Hypothalamus (tissue), 51 donors: ENCODE measurements at places on chromosomes 2 and 18.

- DNase-seq = no peak
These were observed 55.3 kb upstream of the LGALSL start for GRCh38 chr2:64398516-64399129.

DNA sequence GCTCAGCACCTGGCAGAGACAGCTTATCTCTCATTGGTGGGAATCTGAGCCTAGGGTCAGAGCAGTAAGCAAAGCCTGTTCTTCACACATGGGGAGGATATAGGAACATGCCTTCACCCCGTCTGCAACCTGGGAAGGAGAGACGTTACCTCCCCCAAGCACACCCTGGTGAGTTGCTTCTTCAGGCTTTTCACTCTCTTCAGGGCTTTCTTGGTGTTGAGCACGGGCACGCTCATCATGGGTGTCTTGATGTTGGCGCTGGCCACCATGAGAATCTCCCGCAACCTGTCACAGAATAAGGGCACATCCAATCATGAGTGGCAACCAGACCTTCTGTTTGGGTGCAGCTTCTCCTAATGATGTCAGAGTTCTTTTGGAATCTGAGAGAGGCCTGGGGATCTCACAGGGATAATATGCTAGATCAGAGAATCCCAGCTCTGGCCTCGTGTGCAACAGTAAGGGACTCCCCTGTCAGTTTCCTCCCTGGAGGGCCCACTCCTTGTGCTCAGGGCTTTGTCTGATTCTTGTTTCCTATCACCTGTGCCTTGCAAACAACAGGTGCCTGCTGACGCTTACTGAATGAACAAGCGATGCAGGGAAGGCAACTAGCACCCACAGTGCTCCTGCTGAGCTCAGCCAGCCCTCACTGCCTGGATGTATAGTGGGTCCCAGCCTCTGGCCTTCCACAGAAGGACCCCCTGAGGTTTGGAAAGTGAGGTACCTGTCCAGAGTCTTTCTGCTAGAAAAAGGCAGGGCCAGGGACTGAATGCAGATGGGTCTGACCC, 66.3 kb downstream of the POLR1A start:
- no peak for DNase-seq

- no peak for DNase-seq
These were observed 179.8 kb downstream of the NEDD4L start for GRCh38 chr18:58223717-58224424.

GRCh38 chr2:129056309-129056958, 737.8 kb upstream of the HS6ST1 start:
- no peak for DNase-seq

DNA sequence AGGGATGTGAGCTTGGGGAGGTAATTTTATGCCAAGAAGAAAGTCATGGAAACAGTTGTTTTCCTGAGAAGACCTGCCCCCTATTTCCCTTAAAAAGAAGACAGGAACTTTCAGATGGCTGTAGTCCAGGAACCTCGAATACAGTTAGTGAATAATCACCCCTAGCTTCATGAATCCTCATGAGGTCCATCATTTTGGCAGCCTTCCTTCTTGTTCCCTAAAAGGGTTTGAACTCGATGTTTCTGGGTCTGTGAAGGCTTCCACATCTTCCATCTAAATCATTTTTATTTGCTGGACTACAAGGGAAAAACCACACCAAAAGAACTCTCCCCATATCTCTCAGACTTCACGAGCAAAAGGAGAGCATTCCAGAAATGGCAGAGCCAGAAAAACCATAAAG, 290.8 kb downstream of the SLC4A3 start:
- no peak for DNase-seq

- DNase-seq = no peak
These were observed 1.1 kb upstream of the MOB4 start for GRCh38 chr2:197514754-197515153.

GRCh38 chr2:105447476-105447875, 48.6 kb upstream of the FHL2 start:
- DNase-seq = no peak

DNA sequence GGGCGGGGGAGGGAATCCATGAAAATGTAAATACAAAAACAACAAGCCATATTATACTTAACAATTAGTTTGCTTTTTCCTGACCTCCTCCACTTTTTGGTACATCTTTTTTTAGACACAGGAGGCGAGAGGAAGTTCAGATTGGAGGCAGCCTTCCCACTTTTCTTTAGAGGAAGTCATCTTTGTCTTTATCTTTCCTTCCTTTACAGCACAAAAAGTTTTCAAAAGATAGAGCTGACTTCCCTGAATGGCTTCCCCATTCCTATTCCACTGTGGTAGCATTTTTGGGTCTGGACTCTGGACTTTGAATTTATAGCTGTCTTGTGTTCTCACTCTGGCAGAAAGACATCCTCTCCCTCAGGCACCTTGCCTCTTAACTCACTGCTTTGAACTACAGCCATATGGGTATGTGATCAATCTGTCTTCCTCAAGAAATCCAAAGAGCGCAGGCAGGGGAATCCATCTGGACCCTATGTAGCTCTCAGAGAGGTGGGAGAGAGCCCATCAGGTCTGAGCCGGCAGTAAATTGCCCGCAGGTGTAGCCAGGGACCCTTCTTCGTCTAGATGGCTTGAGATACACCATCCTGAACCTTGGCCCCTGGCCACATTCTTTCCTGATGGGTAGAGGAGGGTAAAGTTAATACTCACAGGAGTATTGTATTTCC, 101.9 kb downstream of the AQP4 start:
- no peak for DNase-seq

- no peak for DNase-seq
These were observed 18.7 kb upstream of the CCDC102B start for GRCh38 chr18:68779169-68779568.

GRCh38 chr18:3060667-3061580, 48.0 kb upstream of the LPIN2 start:
- DNase-seq = no peak

GRCh38 chr2:55175254-55176093, 56.6 kb downstream of the CLHC1 start:
- no peak for DNase-seq

DNA sequence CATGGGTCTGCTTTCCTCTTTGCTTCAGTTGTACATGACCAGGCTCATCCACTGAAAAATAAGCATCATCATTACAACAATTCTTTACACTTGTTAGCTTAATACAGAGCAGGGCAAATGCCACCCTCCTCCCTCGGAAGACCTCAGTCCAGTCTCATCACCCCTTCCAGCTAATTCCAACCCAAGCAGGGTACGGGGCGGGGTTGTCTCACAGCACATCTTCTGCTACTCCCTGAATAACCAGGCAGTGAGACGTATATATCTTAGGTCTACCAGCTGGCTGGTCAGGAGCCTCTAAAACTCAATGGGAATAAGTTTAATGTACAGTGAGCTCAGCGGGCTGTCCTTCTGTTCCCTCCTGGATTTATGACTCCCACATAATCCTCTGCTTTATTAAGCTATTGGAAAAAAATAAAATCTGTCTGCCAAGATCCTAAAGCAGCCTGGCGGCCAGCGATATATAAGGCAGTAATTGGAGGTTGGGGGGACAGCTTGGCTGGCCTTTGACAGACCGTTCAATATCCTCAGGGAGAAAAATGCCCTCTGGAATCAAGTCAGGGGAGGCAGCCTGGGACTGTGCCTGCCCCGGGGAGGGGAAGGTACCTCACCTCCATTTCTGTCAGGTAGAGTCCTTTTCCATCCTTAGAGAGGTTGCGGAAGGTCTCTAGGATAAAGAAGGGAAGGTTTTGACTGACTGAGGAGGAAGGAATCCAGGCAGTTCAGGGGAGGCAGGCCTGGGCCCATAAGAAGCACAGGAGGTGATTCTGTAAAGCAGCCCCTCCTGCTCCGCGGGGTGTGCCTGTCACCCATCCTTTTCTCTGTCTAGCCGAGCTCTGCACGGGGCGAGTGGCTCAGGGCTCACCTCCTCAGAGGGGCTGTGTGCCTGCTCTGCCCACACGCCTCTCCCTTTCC, 76.3 kb downstream of the CAPN13 start:
- no peak for DNase-seq

DNA sequence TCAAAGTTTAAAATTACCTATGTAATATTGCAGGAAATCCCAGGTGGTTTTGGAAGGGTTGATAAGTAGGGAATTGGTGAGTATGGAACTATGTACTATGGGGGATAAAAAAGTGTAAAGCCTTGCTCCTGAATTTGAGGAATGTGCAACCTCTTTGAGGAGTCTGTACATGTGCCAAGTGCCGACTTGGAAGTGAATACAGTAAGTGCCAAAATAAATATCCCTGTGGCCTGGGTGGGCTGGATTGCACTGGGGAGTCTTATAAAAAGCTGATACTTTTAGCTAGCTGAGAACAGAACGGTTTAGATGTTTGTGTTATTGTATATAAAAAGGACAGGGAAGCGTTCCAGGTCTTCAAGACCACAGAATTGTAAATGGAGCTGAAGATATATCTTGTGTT, 317.1 kb upstream of the LRRTM1 start:
- no peak for DNase-seq

DNA sequence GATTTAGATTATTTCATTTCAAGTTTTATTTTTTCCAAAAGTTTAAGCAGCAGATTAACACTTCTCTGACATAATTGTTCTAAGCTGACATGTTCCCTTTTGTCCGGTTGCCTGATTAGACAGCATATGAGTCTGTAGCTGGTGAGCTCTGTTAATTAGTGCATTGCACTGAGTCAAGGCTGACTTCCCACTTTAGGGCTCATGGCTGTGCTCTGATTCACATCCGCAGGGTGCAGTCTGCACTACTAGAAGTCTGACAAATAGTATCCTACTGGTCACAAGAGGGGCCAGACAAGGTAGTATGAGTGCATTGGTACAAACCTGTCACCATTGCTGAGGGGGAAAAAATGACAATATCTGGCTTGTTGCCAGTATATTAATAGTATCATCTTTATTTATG, 443.9 kb upstream of the ZNF804A start:
- no peak for DNase-seq

DNA sequence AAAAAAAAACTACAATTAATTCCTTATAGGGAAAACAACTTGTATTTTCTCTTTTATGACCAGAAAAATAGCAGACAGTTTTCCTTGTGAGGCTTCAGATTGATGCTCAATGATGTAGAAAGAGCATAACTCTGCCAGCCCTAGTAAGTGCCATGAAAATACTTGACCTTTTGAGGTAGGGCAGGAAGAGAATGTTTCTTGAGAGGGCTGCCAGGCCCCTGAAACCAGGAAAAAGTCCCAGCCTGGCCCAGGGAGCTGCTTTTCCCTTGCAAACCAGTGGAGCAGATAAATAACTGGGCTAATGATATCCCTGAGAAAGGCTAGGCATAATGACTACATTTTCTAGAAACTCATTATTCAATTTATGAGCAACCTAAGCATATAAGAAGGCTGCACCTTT, 126.8 kb downstream of the SLC8A1 start:
- no peak for DNase-seq

DNA sequence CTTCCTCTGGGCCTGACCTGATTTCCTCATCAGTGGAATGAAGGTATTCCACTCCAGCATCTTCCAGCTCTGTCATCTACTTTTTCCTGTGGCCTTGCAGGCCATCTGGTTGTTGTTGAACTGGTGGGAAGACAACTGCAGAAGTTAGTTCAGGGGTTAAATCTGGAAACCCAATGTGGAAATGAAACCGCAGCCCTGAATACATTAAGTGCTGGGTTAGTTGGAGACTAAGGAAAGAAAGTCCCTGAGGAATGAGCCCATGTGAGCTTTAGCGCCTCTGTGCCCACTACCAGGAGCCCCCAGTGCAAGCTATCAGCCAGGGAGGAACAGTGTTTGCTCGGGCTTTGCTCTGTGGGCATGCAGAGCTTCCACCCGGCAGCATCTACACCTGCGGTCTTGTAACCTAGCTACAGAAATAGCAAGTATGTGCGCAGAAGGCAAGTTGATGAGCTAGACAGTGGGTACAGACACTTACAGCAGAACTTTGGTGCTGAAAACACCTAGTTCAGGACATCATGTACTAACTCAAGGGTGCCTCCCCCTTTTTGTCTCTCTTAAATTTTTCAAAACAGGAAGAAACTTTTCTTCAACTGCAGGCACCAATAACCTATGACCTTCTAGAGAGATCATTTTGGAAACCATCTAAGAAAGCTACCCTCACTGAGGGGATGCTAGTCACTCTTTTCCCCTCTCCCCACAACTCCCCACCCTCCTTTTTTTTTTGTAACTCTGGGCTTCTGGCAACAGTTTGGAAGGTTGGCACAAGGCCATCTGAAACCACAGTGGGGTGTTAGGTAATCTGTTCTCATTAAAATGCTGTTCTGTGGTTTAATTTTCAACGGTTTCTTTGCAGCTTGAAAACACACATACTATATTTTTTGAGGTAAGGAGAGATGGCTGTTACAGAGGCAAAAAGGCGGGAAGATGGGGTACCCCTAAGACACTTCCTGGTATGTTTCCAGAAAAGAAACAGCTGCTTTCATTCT, 18.3 kb upstream of the CXCR4 start:
- no peak for DNase-seq

DNA sequence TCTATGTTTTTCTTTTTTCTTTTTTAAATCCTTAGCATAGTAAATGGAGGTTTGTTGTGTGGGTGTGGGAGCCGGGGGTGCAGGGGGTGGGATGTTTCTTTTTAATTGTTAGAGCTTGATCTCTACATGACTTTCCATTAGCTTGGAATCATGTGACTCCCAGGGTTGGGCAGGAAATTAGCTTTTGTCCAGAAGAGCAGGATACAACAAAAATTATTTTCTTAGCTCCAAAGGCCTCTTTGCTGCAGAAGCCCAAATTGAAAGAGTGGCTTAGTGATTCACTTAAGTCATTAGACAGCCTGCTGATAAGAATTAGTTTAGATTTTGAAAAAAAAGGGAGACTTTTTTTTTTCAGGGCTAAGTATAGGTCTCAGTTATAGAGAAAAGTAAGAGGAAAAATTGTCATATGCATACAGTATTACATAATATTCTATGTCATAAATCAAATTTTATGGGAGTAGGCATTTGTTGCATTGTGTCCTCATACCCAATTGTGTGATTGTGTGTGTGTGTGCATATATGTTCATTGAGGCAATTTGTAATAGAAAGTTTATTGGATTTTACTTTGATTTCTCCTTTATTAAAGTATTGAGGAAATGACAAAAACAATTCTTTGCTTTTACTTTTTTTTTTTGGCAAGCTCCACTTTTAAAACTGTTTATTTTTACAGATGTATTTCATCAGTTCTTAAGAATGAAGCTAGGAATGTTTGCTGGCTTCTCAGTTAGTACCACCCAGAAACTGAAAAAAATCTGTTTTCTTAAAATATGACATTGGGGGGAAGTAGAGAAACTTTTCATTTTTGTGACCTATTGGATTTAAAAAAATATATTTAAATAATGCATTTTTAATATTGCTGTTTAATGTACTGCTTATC, 47.4 kb downstream of the TSPYL6 start:
- no peak for DNase-seq

- no peak for DNase-seq
These were observed 187.5 kb upstream of the SALL3 start for GRCh38 chr18:78792094-78792493.

- DNase-seq = no peak
These were observed 67.9 kb downstream of the PPP4R1 start for GRCh38 chr18:9546468-9546867.

GRCh38 chr18:61062258-61062657, 271.0 kb upstream of the CDH20 start:
- no peak for DNase-seq

DNA sequence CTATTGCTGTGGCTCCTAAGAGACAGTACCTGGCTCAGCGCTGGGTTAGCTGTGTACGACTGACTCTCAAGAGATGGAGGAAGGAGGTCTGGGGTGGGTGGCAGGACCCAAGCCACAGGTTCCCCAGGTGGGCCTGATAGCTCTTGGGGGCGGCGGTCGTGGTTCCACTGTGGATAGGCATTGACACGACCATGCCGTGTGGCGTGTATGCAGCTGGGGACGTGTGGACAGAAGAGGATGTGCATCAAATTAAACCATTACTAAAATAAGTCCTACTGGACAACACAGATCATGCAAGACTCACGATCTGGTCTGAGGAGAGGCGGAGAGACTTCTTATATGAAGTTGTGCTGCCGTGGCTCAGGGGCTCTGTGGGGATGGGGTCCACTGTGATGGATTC, 78.1 kb downstream of the EMILIN2 start:
- DNase-seq = no peak
